T-helper 17 cell (primary cell): ENCODE measurements at places on chromosomes 11 and 22. TPM values are rescaled to one million over a fixed set of nuclear protein-coding genes. Genes with fewer than 3 reads are reported as not detected.

DNA sequence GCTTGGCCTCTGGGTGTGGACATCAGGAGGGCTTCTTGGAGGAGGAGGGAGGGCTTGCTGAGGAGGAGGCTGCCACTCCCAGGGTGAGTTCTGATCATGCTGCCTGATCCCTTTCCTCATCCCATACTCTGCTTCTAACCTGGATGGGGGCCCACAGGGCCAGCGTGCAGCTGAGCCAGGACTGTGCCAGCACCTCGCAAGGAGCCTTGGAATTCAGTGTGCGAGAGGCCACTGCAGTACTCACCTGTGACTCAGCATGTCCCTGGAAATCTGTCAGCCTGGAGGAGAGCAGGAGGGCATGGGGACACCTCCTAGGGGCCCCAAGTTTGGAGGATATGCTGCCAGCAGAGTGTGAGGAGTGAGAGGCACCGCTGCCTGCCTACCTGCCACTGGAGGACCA is 4.2 kb upstream of the GAB4 start:
- no peak overlapping the region for H3K4me3 ChIP-seq
- peaks cover 76% of the 10 kb centered on the region for H3K27me3 ChIP-seq
- H3K36me3 ChIP-seq: peaks cover 5% of the 10 kb centered on the region

Gene GAL
- not detected for total RNA-seq

- DNase-seq: peak; percentile 35
- peaks cover 18% of the 10 kb centered on the region for H3K4me1 ChIP-seq
- H3K27me3 ChIP-seq: peaks cover 33% of the 10 kb centered on the region
- no peak overlapping the region for H3K27ac ChIP-seq
These were observed 41.0 kb upstream of the PRDM11 start for GRCh38 chr11:45105233-45105983.

DNA sequence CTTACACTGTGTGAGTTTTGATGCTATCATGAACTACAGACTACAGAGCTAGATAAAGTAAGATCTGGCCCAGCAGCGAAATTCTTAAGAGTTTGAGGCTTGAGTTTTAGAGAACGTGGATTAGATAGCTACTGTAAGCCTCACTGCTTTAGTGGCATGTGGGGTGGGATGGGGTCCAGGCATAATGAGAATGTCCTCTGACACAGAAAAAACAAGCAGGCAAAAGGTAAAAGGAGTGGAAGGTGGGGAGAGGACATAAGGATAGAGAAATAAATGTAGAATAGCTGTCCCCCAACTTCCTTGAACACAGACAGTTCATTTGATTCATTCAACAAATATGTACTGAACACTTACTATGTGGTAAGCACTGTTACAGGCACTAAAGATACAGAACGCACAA is 324.5 kb upstream of the PITPNB start:
- H3K36me3 ChIP-seq: no peaks in the 10 kb centered on the region
- H3K27ac ChIP-seq: no peak overlapping the region
- DNase-seq: no peak
- H3K27me3 ChIP-seq: peaks cover 51% of the 10 kb centered on the region
- H3K4me3 ChIP-seq: no peak overlapping the region

DNA sequence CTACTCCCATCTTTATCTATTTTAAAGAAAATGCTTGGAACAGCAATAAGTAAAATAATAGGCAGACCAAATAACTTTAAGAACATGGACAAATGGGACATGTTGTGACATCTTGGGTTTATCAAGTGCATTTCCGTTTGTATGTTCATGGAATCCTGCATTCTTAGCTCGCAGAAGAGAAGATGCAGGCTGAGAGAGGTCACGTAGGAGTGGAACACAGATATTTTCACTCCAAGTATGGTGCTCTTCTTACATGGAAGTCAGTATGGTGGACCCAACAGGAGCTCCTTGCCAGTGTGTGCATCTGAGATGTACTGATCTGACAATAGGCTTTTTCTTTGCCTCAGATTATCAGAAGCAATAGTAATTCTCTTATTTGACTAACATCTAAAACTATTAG is 1.7 kb downstream of the E2F8 start:
- H3K27ac ChIP-seq: no peak overlapping the region
- peaks cover 2% of the 10 kb centered on the region for H3K36me3 ChIP-seq
- H3K27me3 ChIP-seq: peaks cover 20% of the 10 kb centered on the region
- H3K4me3 ChIP-seq: no peak overlapping the region
- H3K4me1 ChIP-seq: peaks cover 14% of the 10 kb centered on the region

DNA sequence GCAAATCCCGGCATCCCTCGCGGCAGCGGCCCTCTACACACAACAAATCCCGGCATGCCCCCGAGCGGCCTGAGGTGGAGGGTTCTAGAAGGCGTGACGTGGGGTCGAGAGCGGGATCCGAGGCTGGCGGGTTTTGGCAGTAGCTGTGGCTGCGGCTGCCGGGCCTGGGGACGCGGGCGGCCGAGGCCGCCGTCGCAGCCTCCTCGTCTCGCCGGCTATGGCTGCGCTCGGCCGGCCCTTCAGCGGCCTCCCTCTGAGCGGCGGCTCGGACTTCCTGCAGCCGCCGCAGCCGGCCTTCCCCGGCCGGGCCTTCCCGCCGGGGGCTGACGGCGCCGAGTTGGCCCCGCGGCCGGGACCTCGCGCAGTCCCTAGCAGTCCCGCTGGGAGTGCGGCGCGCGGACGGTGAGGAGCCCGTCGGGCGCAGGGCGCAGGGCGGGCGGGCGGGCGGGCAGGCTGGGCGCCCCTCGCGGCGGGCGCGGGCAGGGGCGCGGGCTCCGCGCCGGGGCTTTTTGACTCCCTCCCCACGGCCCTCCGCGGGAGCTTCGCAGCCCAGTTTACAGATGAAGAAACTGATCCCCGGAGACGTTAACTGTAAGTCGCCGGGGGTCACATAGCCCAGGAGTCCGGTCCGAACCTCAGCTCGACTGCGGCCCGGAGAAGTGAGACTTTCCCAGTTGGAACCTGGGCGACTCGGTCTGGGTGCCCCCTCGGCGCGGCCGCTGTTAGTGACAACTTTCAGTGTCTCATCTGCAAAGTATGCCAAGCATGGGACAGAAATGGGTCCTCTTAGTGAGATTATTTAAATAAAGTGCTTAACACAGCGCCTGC is at the start of gene CCDC117:
TSS of gene CCDC117 (plus strand) at position 63 of the 828 bp plus-strand sequence. CDS start at position 218, 155 bp downstream.
- peak; percentile 85 for DNase-seq
- peaks cover 8% of the 10 kb centered on the region for H3K36me3 ChIP-seq
- H3K4me1 ChIP-seq: peaks cover 16% of the 10 kb centered on the region
- H3K4me3 ChIP-seq: peak within 1 kb of the TSS; percentile 98
- no peaks in the 10 kb centered on the region for H3K27me3 ChIP-seq

DNA sequence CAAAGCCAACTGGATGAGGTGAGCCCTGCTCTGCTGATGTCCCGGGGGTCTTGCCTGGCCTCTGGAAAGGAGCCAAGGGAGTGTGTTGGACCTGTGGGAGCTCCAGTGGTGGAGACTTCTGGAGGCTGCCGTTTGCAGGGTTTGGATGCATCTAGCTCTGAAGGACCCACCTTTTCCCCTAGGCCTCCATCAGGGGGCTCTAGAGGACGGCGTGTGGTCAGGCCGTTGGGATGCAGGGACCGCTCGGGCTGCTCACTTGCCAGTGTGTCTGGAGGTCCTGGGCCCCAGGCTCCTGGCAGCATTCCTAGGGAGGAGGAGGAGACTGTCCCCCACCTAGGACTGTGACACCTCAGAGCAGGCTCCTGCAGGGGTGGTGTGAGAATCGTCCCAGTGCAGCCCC is 58.3 kb downstream of the PRDM11 start:
- no peaks in the 10 kb centered on the region for H3K27me3 ChIP-seq
- no peak overlapping the region for H3K4me3 ChIP-seq
- no peak overlapping the region for H3K27ac ChIP-seq
- H3K4me1 ChIP-seq: peaks cover 4% of the 10 kb centered on the region
- H3K36me3 ChIP-seq: peaks cover 2% of the 10 kb centered on the region
- no peak for DNase-seq

- no peak overlapping the region for H3K27ac ChIP-seq
- peaks cover 30% of the 10 kb centered on the region for H3K27me3 ChIP-seq
- H3K4me3 ChIP-seq: no peak overlapping the region
- DNase-seq: no peak
- H3K36me3 ChIP-seq: no peaks in the 10 kb centered on the region
These were observed 28.3 kb upstream of the USP47 start for GRCh38 chr11:11813288-11813962.

Gene HEPHL1
- not detected for total RNA-seq

Gene ACR
- not detected for total RNA-seq

Gene KLHL35
- total RNA-seq: 3.1 TPM

Gene AP5B1
- total RNA-seq: 17.4 TPM

DNA sequence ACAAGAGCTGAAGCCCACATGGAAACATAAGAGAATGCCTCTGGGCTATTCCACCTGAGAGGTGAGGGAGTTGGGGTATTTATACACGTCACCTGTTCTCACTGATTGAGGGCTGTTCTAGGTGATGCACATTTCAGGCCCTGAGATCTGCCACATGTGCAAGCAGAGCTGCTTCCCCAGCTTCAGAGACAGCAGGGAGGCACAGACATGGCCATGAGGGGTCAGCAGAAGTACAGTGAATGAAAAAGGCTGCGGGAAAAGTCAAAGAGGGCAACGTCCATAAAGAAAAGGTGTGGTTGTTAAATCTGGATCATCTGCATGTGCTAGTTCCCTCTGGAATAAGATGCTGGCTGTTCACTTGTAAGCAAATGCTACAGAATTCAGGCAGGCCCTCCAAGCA is 75.4 kb downstream of the GAB4 start:
- H3K4me1 ChIP-seq: no peaks in the 10 kb centered on the region
- H3K27me3 ChIP-seq: peaks cover 80% of the 10 kb centered on the region
- H3K36me3 ChIP-seq: peaks cover 3% of the 10 kb centered on the region
- H3K4me3 ChIP-seq: no peak overlapping the region
- no peak for DNase-seq

Gene SERPING1
- not detected for total RNA-seq

Gene MAPK8IP1
- 10.2 TPM for total RNA-seq

Gene MYOD1
- total RNA-seq: not detected
